Activated CD4-positive, alpha-beta T cell treated with anti-CD3 and anti-CD28 coated beads, Interleukin-2, amount 50 U/mL, for 48 hours (primary cell): ENCODE measurements at places on chromosomes 16 and 17.

DNA sequence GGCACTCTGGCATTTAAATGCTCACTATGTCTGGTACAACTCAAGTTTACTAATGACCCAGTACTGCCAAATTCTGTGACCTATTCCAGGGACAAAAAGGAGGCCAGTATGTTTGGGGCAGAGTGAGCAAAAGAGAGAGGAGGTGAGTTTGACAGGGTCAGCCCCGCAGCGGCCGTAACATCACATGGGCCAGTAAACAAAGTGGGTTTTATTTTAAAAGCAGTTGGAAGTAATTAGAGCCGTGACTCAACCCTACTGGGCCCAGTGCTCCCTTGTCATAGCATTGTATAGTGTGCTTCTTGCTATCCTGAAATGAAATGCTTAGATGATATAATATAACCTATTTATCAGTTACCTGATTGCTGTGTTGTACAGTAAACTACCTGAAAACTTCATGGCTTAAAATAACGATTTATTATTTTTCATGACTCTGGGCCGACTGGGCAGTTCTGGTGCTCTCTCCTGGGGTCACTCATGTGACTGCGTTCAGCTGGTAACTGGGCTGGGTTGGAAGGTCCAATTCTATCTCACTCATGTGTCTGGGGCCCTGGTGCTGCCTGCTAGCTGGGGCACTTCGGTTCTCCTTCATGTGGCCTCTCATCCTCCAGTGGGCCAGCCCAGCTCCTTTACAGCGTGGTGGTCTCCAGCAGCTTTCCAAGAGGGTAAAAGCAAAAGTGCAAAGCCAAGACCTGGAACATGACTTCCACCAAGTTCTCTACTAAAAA is 27.4 kb downstream of the IQCK start:
- no peak for DNase-seq

DNA sequence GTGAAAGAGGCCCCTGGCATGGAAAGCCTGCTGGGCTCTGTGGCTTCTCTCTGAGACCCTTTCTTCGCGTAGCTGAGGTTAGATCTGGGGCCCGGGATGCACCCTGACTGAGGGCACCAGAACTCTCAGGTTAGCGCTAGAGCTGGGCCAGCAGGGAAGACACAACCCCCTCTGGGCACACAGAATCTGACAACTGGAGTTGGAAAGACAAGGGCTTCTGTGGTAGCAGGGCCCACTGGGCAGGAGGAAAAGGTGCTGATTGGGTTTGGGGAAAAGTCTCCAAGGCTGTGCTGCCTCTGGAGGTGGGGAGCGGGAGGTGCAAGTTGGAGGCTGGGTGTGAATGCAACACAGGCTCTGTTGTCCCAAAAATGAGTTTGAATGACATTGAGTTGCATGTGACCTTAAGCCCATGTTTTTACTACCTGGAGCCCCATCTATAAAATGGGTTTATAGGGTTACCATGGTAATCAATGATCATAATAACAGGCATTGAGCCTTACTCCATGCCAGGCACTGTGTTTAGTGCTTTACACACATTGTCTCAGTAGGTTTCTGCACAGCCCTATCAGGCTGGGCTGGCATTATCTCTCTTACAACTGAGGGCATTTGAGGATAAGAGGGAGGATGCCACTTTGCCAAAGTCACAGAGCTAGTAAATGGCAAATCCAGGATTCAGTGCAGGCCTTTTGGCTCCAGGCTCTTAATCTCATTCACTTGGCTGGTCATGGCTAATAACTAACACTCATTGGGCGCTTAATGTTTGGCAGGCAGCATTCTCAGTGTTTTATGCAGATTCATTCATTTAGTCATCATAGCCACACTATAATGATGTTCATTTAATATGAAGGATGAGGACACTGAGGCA is 9.5 kb upstream of the IGFBP4 start:
- DNase-seq = peak; percentile 31

GRCh38 chr17:20083156-20083859 is 74.1 kb downstream of the SPECC1 start:
- no peak for DNase-seq

DNA sequence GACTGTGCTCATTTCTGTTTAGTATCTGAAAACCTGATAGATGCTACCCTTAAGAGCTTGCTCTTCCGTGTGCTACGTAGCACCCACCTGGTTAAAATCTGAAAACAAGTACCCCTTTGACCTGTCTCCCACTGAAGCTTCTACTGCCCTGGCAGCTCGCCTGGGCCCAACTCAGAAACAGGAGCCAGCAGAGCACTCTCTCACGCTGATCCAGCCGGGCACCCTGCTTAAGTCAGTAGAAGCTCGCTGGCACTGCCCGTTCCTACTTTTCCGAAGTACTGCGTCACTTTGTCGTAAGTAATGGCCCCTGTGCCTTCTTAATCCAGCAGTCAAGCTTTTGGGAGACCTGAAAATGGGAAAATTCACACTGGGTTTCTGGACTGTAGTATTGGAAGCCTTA is 18.9 kb downstream of the NTAN1 start:
- no peak for DNase-seq
